ENCODE measurements at places on chromosomes 16 and 17. TPM values are rescaled to one million over a fixed set of nuclear protein-coding genes. Genes with fewer than 3 reads are reported as not detected.

Gene GRN
- total RNA-seq, result 275 TPM

Gene SYT17
- 17.3 TPM for total RNA-seq

Gene TNP2
- total RNA-seq, result not detected

Gene EME1
- total RNA-seq, result 13.0 TPM

Gene HBZ
- not detected for total RNA-seq

Gene KRT24
- not detected for total RNA-seq

Gene CHST5
- total RNA-seq, result not detected

Gene CCL15
- total RNA-seq, result not detected

Gene OR3A3
- total RNA-seq, result not detected

Gene CCL1
- total RNA-seq, result not detected

Gene FKBP10
- total RNA-seq, result 236 TPM

Gene IRF8
- 0.21 TPM for total RNA-seq

Gene PKD1
- total RNA-seq, result 18.7 TPM

Gene SRL
- not detected for total RNA-seq

Gene DPEP2
- not detected for total RNA-seq

Gene E2F4
- total RNA-seq, result 73.6 TPM

Measured in SK-MEL-5 (cell line).